ENCODE measurements at places on chromosomes 16 and 17.

DNA sequence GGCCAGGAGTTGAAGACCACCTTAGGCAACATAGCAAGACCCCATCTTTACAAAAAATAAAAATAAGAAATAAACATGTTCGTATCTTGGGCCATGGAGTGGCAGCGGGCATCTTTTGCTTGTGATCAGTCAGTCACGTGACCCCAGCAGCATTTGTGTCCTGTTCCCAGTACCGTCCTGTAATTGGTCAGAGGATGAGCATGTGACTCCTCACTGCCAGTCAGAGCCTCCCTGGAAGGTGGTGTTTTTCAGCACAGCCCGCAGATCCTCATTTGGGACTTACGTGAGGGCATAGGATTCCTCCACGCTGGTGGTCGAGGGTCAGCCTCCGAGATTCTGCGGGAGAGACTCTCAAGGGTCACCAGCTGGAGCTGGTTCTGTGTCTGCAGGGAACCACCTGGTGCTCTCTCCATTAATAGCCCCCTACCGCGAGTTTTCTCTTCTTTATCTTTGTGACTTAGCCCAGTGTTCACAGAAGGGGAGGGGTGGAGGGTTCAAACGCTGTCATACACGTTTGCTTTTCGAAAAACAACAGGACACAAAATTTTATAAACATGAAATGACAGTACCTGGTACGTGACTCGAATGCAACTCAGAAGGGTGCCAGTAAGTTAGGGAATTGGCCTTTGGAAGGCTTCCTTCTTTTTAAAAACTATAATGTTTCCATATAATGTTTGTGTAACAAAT, 17.2 kb downstream of the MRC2 start:
- no peak for DNase-seq

- no peak for DNase-seq
These were observed 119.4 kb downstream of the MGAT5B start for GRCh38 chr17:76987486-76988093.

GRCh38 chr16:66881014-66881417, 701 bp downstream of the PDP2 start:
- no peak for DNase-seq

DNA sequence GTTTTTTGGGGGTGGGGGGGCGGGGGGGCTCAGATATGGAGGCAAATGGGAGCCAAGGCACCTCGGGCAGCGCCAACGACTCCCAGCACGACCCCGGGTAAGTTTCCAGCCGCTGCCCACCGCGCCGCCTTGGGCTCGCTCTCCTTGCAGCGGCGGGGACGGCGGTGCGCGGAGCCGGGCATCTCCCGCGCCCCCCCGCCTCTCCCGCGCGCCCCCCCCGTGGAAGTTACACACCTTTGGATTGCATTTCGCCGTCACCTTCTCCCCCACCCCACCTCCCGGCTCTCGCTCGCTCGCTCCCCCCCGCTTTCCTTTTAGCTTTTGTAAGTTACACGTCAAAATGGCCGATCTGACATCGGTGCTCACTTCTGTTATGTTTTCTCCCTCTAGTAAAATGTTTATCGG, 387 bp downstream of the MSI2 start:
- no peak for DNase-seq

- DNase-seq = no peak
These were observed 33.7 kb downstream of the DDX19A start for GRCh38 chr16:70380248-70380918.

DNA sequence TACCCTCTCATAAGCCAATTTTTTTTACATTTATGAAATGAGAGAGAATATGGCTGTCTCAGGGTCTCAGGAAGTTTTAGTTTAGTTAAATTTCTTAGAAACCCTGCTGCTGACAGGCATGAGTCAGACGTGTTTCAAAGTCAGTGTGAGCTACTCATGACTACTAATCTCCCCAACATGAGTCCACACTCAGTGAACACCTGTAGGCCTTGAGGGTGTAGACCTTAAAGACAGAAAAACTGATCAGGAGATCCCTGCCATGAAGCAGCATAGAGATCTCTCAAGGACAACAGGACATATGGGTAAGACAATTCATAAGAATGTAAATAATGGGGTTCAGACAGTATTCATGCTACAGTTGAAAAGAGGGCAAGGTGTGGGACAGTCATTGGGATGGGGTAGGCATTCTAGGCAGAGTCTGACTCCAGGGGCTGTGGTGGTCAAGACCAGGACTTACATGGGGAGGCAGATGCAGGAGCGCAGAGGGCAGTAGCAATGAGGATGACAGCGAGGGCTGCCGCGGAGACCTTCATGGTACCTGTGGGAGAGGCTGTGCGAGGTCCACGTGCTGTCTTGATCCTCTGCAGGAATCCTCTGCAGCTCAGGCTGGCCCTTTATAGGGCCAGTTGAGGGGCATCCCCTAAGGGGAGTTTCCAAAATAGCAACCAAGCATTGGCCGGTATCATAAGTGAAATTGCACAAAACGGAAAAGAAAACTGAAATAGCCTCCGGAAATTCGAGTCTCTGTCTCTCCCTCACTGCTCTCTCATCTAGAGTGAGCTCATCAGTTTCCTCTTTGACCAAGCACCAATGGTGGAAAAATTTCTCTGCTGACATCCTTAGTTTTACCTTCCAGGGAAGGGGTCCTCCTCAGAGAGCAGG, at the start of gene CCL5:
TSS of gene CCL5 (minus strand) at position 588 of the 882 bp plus-strand sequence.
- no peak for DNase-seq

DNA sequence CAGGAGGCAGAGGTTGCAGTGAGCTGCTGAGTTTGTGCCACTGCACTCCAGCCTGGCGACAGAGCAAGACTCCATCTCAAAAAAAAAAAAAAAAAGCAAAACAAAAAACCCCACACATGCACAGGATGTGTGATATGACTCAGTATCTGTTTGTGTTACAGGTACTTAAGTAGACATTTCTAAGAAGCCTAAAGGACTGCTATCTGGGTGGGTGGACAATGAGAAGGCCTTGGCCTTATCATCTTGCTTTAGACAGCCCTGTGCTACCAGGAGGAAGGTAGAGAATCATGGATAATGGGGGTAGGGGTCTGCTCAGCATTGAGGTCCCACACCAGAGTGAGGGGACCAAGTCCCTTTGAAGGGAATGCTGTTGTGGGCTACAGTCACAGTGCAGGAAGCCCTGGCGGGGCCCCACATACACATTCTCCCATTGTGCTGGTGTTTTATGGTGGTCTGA, 26.7 kb downstream of the PLD6 start:
- no peak for DNase-seq

- no peak for DNase-seq
These were observed 1.1 kb downstream of the ZCCHC14 start for GRCh38 chr16:87491522-87492290.

DNA sequence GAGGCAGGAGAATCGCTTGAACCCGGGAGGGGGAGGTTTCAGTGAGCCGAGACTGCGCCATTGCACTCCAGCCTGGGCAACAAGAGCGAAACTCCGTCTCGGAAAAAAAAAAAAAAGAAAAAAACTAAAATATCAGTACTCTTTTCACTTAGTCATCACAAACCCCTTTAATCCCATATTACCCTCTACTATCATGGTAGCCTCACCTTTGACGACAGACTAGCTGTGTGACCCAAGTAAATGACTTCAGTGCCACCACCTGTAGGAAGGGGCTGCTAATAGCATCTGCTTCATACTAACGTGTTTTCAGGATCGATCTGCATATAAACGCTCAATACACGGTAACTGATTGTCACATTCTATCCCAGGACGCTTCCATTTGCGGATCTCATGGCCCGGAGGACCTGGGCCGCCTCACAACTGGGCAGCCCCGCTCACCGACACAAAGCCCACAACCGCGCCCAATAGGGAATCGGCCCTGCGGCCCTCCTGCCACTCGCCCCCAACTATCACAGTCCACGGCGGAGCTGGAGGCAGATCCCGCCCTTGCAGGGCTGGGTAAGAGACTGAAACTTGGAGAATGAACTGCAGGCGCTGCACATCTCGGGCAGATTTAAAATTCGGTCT, 1.1 kb upstream of the ZNF263 start:
- DNase-seq = peak; percentile 65

- no peak for DNase-seq
These were observed 147.1 kb downstream of the SALL1 start for GRCh38 chr16:51003850-51004566.

Data from NCI-H1092 (cell line).